ENCODE measurements at places on chromosomes 12 and 14. TPM values are rescaled to one million over a fixed set of nuclear protein-coding genes. Genes with fewer than 3 reads are reported as not detected.

Gene SERPINA9
- total RNA-seq, result not detected

Gene MAP1LC3B2
- 0.32 TPM for total RNA-seq

Gene SRRM4
- not detected for total RNA-seq

Gene ISM2
- total RNA-seq, result under 0.01 TPM

Gene TAS2R9
- total RNA-seq, result not detected

Gene KERA
- total RNA-seq, result not detected

Gene STON2
- 0.32 TPM for total RNA-seq

Gene ASB2
- total RNA-seq, result not detected

Gene LRRC74A
- total RNA-seq, result not detected

Gene SPX
- not detected for total RNA-seq

Gene TNFAIP2
- 35.7 TPM for total RNA-seq

Gene RD3L
- not detected for total RNA-seq

Gene FAM186B
- 0.32 TPM for total RNA-seq

Gene THTPA
- total RNA-seq, result 10.4 TPM

Gene PAH
- not detected for total RNA-seq

Gene KCNC2
- total RNA-seq, result not detected

Gene KRT75
- 2.6 TPM for total RNA-seq

Gene PDZRN4
- not detected for total RNA-seq

Gene PMEL
- total RNA-seq, result 1.8 TPM

Gene DEPDC4
- total RNA-seq, result 0.32 TPM

Gene LDHB
- 1,016 TPM for total RNA-seq

Data from epithelial cell of umbilical artery (primary cell).